ENCODE measurements at places on chromosomes 4 and X.

DNA sequence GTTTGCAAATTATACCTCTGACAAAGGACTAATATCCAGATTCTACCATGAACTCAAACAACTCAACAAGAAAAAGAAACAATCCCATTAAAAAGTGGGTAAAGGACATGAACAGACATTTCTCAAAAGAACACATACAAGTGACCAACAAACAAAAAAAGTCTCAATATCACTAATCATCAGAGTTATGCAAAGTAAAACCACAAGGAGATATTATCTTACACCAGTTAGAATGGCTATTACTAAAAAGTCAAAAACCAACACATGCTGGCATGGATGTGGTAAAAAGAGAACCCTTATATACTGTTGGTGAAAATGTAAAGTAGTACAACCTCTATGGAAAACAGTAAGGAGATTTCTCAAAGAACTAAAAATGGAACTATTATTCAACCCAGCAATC lies 234.4 kb downstream of the NKX6-1 start:
- no peak for DNase-seq

DNA sequence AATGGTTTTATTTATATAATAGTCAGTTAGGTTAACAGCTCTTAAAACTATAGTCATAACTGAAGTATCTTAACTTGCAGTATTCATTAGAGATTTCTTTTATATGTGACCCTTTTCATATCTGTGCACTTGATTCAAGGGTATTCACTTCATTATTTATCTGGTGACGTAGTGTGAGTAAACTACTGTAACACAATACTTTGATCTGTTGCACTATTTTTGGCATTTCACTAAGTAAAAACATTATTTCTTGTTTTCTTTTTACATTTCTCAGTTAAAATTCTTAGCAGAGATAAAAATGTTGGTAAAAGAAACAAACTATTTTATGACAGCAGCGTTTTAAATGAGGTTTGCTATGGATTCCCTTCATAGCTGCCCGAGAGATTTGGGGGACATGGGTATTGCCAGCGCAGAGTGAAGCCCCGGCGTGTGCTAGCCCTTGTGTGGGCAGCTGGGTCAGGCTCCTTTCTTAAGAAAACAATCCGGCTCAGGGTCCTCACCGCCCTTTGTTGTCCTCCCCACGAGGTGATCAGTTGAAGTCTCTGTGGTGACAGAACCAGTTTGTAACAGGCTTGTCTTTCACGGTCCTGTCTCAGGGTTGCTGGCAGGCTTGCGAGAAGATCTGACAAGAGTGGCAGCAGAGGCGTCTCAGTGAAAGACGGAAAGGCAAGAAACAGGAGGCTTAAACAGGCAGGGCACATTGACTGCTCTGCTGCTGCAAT lies 293.4 kb downstream of the BMPR1B start:
- DNase-seq: no peak

- DNase-seq: no peak
Observed at GRCh38 chr4:118076958-118077766, 42.9 kb downstream of the NDST3 start.

DNA sequence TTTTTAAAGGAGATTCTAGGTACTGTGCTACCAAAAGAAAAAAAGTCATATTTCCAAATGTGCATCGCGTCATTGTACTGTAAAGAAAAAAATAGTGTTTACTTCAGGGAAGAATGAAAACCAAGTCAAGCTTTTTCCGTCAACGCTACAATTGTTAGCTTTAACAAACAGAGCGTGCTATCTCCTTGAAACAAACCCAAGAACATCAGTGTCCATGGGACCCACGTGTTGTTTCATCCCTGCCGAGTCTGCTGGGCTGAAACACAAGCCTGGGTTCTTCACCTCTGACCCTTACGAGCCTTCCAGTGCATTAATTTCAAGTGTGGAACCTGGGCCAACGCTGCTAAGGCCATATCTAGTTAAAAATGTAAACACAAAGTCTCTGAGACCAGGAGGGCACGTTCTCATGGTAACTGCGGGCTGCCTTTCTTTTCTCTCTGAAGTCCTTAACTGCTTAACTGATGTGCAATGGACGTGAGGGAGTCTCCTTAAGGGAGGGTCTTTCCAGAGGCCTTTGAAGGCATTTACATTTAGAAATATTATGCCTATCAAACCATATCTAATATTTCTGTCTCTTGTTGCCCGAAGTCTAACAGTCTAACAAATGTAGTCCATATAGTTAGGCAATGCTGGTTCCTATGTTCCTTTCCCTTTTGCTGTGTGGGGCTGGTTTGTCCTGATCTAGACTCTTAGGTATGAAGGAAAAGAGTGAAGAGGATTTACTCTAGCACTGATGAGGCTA lies 36.3 kb downstream of the ING2 start:
- no peak for DNase-seq

DNA sequence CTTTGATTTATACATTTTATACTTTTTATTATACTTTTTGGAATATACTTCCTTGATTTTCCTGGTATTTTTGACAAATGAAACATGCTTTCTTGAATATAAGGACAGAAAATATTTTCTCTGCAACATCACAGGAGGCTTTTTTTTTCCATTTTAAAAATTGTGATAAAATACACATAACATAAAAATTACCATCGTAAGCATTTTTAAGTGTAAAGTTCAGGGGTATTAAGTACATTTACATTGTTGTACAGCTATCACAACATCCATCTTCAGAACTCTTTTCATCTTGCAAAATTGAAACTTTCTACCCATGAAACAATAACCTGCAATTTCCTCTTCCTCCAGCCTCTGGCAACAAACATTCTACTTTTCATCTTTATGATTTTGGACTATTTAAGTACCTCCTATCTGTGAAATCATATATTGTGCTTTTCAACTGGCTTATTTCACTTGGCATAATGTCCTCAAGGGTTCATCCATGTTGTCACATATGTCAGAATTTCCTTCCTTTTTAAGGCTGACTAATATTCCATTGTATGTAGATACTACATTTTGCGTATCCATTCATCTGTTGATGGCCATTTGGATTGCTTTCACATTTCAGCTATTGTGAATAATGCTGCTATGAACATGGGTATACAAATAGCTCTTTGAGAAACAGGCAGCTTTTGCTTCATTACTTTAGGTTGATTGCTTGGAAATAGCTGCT lies 412.6 kb downstream of the RAPGEF2 start:
- DNase-seq: no peak

- no peak for DNase-seq
Observed at GRCh38 chr4:121788896-121789295, 12.2 kb upstream of the EXOSC9 start.

Measured in cortex of kidney (tissue), 1 donor.